Stimulated activated CD4-positive, alpha-beta T cell treated with anti-CD3 and anti-CD28 coated beads, Interleukin-15, amount 100 ng/mL, for 48 hours (primary cell): ENCODE measurements at places on chromosomes 13 and 19.
A peak's percentile ranks its signal among the peaks of the same experiment; 100 is the strongest.

DNA sequence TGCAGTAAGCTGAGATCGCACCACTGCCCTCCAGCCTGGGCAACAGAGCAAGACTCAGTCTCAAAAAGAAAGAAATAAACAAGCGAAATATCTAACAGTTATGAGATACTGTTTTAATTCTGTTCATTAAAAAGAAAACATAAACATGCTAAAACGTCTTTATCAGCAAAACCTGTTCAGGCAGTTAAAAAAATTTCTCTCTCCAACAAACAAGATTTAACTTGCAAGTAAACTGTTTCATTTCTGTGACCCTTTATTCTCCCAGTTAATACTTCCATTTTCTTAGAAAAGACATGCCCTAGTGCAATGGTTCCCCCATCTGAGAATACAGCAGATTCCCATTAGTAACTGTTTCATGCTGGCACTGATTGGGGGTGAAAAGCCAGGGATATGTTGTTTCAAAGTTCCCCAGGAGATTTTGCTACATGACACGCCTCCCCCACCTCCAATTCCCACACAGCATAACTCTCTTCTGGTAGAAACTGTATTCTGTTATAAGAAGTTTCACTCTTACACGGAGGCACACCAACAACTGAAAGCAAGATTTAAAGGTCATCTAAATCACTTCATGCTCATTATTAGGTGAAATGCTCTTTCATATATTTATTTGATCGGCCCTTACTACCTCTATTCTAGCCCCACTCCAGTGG, 24.4 kb downstream of the ELF1 start:
- DNase-seq: no peak

DNA sequence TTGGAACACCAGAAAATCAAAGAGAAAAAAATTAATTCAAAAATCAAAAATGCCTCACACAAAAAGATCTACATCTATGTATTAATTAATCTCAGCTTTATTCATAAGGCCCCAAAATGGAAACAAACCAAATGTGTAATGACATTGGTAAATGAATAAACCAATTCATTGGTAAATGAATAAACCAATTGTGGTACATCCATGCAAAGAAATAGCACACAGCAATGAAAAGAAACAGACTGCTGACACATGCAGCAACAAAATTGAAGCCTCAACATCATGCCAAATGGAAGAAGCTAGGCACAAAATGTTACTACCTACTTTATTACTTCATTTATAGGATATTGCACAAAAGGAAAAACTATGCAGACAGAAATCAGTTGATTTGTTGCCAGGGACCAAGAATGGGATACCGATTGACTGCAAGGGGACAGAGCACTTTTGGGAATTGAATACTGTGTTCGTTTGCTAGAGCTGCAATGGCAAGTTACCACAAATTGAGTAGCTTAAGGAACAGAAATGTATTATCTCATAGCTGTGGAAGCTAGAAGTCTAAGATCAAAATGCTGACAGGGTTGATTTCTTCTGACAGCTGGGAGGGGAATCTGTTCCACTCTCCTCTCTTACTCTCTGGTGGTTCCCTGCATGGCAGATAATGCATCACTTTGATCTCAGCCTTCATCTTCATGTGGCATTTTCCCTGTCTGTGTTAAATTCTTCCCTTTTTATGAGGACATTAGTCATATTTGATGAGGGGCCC, 252.8 kb downstream of the RFC3 start:
- no peak for DNase-seq

DNA sequence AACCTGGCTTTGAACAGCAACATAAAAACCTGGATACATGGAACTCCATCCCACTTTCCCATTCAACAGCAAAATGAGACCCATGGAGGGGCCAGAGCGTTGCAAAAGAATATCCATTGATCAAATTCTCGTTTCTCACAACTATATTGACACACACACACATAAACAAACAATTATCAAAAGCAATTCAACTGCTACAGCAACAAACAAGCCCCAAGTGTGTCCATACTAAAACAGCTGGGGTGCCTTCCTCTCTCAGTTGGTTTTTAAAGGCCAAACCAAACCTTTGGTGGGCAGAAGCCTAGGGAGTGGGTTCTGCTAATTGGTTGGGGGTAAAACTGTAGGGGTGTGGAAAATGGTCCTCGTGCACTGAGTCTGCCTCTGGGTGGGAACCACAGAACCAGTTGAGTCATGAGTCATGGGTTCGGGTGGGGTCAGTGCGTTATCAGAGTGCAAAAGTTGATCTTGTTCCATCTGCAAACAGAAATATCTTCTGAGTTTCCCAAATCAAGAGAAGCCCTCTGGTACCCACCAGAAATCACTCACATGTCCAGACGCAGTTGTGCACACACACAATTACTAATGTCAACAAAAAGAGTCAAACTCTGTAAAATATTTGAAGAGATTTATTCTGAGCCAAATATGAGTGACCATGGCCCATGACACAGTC, 18.5 kb downstream of the GPR42 start:
- no peak for DNase-seq

DNA sequence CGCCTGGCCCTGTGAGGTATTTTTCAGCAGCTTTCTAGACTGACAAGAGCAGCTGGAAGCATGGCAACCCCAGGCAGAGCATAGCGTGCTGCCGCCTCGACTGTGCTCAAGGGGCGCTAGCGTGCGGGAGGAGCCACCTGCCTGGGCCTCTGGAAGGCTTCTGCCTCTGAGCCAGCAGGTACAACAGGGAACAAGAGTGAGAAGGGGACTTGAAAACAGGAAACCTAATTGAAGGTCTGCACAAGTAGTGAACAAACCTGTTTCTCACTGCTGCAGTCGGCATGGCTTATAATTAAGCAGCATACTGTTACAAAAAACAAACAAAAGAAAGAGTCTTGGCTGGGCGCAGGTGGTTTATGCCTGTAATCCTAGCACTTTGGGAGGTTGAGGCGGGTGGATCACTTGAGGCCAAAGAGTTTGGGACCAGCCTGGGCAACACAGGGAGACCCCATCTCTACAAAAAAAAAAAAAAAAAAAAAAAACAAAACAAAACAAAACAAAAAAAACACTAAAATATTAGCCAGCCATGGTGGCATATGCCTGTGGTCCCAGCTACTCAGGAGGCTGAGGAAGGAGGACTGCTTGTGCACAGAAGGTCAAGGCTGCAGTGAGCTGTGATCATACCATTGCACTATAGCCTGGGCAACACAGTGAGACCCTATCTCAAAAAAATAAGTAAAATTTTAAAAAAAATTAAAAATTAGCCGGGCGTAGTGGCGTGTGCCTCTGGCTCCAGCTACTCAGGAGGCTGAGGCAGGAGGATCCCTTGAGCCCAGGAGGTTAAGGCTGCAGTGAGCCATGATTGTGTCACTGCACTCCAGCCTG, 12.6 kb upstream of the GARRE1 start:
- DNase-seq: no peak

GRCh38 chr13:31824705-31825517, 85.6 kb downstream of the RXFP2 start:
- DNase-seq: no peak

- no peak for DNase-seq
Measured at GRCh38 chr19:30513082-30513411, 140.9 kb downstream of the ZNF536 start.

- DNase-seq: peak; percentile 53
Measured at GRCh38 chr19:6773323-6773931, 919 bp downstream of the VAV1 start.

DNA sequence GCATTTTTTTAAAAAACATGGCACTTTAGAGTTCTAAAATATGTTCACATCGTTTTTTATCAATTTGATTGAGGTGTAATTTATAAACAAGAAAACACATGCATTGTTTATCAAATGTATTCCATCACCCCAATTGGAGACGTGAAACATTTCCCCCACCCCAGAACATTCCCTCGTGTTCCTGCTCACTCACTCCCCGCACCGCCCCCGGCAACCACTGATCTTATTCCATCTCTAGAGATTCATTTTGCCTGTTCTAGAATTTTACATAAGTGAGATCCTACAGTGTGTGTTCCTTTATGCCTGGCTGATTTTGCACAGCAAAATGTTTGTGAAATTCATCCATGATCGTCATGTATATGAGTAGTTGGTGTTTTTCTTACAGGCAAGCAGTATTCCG, 50.5 kb upstream of the KCTD15 start:
- DNase-seq: no peak
